ENCODE measurements at places on chromosomes 2 and 18. TPM values are rescaled to one million over a fixed set of nuclear protein-coding genes. Genes with fewer than 3 reads are reported as not detected.

MAL gene
- 13.3 TPM for polyA plus RNA-seq

PLGLB2 gene
- 1.2 TPM for polyA plus RNA-seq

RHOB gene
- polyA plus RNA-seq: 1,467 TPM

ADAM23 gene
- 2.4 TPM for polyA plus RNA-seq

BMP10 gene
- polyA plus RNA-seq: not detected

NEURL3 gene
- polyA plus RNA-seq: 0.04 TPM

ADD2 gene
- 0.33 TPM for polyA plus RNA-seq

MYCN gene
- polyA plus RNA-seq: 0.35 TPM

PLCD4 gene
- 28.4 TPM for polyA plus RNA-seq

VWC2L gene
- not detected for polyA plus RNA-seq

LDLRAD4 gene
- polyA plus RNA-seq: 13.8 TPM

CHRNG gene
- polyA plus RNA-seq: not detected

UGT1A8 gene
- polyA plus RNA-seq: 0.56 TPM

BUB1 gene
- 0.56 TPM for polyA plus RNA-seq

DDX18 gene
- 33.5 TPM for polyA plus RNA-seq

NABP1 gene
- polyA plus RNA-seq: 10.8 TPM

C2orf15 gene
- 0.60 TPM for polyA plus RNA-seq

HOXD4 gene
- 2.0 TPM for polyA plus RNA-seq

TMEM198 gene
- 6.0 TPM for polyA plus RNA-seq

ZAP70 gene
- 2.5 TPM for polyA plus RNA-seq

LONRF2 gene
- polyA plus RNA-seq: 5.0 TPM

C2orf72 gene
- polyA plus RNA-seq: 0.91 TPM

CHPF gene
- polyA plus RNA-seq: 48.6 TPM

ATOH8 gene
- 49.2 TPM for polyA plus RNA-seq

ZSWIM2 gene
- not detected for polyA plus RNA-seq

CFAP65 gene
- not detected for polyA plus RNA-seq

CDH7 gene
- 0.04 TPM for polyA plus RNA-seq

NPHP1 gene
- polyA plus RNA-seq: 6.1 TPM

SP140L gene
- polyA plus RNA-seq: 10.4 TPM

Data from urinary bladder (tissue), 4 donors.